ENCODE measurements at places on chromosomes 7 and 10. TPM values are rescaled to one million over a fixed set of nuclear protein-coding genes. Genes with fewer than 3 reads are reported as not detected.

WEE2 gene
- polyA plus RNA-seq = not detected

DNA sequence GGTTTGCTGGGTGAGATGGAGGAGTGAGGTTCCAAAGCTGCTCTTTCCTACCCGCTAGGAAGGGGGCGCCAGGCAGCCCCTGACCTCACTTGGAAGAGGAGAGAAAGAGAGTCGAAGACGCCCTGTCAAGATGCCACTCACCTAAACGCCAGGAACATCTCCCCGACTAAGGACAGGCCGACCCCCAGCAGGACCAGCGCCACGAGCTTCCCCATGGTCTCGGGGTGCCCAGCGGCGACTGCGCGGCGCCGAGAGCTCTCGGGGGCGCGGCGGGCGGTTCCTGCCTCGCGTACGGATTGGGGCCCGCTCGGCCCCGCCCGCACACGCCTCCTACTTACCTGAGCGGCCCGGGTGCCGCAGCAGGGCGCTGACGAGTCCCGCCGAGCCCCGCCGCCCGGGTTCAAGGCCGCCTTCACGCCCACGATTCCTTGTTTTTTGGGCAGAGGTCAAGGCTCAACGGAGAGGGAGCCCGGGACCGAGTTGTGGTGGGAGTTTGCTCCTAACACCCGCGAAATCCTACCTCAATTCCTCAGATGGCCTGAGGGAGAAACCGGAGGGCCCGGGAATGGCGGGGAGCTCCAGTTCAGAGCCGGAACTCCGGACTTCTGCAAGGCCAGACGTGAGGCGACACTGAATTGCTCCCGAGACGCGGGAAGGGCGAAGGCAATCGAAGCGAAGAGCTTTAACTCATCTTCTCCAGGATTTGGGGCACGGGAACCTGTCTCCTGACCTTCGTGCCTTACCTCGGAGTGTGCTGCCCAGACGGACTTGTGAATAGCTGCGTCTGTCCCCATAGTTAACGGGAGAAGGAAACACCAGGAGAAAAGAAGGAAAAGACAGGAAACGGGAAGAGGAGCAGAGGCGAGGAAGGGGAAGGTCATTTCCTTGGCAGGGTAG lies at the start of gene PON3:
PON3 (minus strand) TSS at position 240 of the 897 bp plus-strand sequence; CDS start at position 215, 25 bp downstream.
- H3K27me3 ChIP-seq = no peaks in the 10 kb centered on the region
- H3K36me3 ChIP-seq = no peaks in the 10 kb centered on the region
- H3K4me1 ChIP-seq = no peaks in the 10 kb centered on the region
- DNase-seq = no peak
- H3K27ac ChIP-seq = no peak within 1 kb of the TSS

GRCh38 chr7:1689311-1689710 lies 19.2 kb downstream of the ELFN1 start:
- no peaks in the 10 kb centered on the region for H3K4me1 ChIP-seq
- no peaks in the 10 kb centered on the region for H3K36me3 ChIP-seq
- H3K4me3 ChIP-seq = no peak overlapping the region
- no peak overlapping the region for H3K27ac ChIP-seq
- H3K27me3 ChIP-seq = no peaks in the 10 kb centered on the region
- DNase-seq = no peak

DNA sequence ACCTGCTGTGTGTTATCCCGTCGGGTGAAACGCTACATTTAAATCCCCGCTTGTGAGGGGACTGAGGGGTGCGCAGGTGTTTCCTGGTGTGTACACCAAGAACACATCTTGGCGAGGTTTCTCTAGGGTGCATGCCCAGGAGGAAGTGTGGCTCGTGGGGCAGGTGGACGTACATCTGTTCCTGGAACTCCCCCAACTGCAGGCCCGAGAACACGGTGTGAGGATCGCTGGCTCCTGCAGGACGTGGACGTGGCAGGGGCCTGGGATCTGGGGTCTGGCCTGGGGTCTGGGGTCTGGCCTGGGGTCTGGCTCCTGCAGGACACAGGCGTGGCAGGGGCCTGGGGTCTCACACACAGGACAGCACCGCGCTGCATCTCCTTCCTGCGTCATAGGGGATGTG lies 10.1 kb downstream of the KNDC1 start:
- H3K4me1 ChIP-seq = no peaks in the 10 kb centered on the region
- H3K4me3 ChIP-seq = no peak overlapping the region
- no peak for DNase-seq
- H3K27ac ChIP-seq = no peak overlapping the region
- no peaks in the 10 kb centered on the region for H3K27me3 ChIP-seq
- H3K36me3 ChIP-seq = no peaks in the 10 kb centered on the region

- H3K27ac ChIP-seq = no peak overlapping the region
- no peaks in the 10 kb centered on the region for H3K36me3 ChIP-seq
- H3K4me3 ChIP-seq = no peak overlapping the region
- H3K4me1 ChIP-seq = no peaks in the 10 kb centered on the region
Measured at GRCh38 chr7:26461518-26461917, 169.9 kb downstream of the SNX10 start.

GRCh38 chr7:111499027-111499426 lies 63.3 kb downstream of the IMMP2L start:
- H3K4me3 ChIP-seq = no peak overlapping the region
- H3K27ac ChIP-seq = no peak overlapping the region
- no peaks in the 10 kb centered on the region for H3K4me1 ChIP-seq

DNA sequence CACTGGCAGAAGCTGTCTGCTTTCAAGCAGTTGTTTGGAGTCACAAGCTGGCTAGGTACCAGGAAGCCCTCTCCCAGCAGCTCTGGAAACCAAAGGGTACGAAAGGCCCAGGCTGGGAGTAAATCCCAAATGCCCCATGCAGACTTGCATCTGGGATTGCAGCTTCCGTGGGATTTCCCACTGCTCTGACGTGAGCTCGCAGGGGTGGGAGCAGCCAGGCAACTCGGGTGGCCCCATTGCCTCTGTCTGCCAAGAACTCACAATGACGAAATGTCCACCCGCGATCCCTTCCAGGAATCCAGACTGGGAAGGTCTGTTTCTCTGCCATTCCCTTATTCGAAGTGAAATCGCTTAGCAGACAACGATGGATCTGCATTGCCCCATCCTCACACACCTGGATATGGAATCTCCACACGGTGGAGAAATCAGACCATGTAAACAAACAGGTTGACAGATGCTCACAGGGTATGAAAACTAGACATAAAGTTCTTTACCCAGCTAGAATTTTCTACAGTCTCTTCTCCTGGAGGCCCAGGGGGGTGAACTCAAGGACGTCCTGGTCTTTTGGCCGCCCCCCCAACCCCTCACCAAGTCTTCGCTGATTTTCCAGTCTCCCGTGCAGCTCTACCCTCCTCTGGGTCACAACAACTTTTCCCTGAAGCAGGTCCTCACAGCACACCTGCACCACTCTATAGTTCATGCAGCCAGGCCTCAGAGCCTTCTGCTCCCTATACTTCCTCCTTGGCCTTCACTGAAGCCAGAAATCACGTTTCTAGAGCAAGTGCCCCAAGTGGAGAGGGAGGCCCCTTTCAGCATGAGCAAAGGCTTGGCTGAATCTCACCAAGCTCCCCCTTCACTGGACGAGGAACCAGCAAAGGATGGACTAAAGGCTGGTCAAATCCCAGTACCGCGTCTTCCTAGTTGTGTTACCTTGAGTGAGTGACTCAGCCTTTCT lies 20.0 kb downstream of the SH3PXD2A start:
- H3K27me3 ChIP-seq = no peaks in the 10 kb centered on the region
- H3K36me3 ChIP-seq = no peaks in the 10 kb centered on the region
- no peak for DNase-seq
- no peak overlapping the region for H3K27ac ChIP-seq

MSMB gene
- not detected for polyA plus RNA-seq

PTPRN2 gene
- 3.9 TPM for polyA plus RNA-seq
